ENCODE measurements at places on chromosomes 2 and 18.

GRCh38 chr2:216740557-216741222, 45.3 kb upstream of the IGFBP5 start:
- DNase-seq: no peak

- no peak for DNase-seq
These were observed at the start of gene PROC for GRCh38 chr2:127418300-127419111. TSS of gene PROC (plus strand) at chr2:127418427. CDS start at chr2:127419943, 1,516 bp downstream.

- DNase-seq: no peak
These were observed 72.6 kb downstream of the AOX1 start for GRCh38 chr2:200658278-200658864.

- DNase-seq: no peak
These were observed 231.7 kb upstream of the LYPD1 start for GRCh38 chr2:132901661-132902060.

DNA sequence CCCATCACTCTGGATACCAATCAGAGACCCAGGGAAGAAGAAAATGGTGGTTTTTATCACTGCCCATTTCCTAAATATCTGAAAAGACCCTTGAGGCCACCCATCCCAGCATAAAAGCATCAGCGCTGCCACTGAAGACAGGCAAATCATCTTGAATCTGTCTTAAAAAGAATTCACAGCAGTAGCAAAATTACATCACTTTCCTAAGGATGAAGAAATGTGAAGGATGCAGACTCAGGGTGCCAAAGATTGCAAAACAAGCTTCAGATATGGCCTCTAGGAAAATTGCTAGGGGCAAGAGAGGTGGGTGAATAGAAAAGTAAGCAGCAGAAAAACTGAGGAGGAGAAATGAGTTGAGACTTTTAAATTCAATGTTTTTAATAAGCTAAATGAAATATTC, 70.0 kb downstream of the SLC25A12 start:
- DNase-seq: no peak

DNA sequence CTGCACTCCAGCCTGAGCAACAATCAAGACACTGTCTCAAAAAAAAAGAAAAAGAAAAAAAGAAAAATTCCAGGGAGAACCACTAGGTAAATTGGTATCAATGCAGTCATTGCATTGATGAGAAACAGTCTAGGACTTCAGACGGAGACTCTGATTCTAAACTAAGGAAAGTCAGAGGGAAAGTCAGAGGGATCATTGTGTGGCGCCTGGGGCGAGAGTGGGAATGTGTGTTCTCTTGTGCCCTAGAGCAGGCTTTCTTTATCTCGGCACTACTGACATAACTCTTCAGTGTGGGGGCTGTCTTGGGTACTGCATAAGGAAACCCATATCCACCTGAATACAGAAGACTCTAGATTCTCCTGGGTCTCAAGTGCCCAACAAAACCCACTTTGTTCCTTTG, 24.8 kb downstream of the SERPINE2 start:
- no peak for DNase-seq

DNA sequence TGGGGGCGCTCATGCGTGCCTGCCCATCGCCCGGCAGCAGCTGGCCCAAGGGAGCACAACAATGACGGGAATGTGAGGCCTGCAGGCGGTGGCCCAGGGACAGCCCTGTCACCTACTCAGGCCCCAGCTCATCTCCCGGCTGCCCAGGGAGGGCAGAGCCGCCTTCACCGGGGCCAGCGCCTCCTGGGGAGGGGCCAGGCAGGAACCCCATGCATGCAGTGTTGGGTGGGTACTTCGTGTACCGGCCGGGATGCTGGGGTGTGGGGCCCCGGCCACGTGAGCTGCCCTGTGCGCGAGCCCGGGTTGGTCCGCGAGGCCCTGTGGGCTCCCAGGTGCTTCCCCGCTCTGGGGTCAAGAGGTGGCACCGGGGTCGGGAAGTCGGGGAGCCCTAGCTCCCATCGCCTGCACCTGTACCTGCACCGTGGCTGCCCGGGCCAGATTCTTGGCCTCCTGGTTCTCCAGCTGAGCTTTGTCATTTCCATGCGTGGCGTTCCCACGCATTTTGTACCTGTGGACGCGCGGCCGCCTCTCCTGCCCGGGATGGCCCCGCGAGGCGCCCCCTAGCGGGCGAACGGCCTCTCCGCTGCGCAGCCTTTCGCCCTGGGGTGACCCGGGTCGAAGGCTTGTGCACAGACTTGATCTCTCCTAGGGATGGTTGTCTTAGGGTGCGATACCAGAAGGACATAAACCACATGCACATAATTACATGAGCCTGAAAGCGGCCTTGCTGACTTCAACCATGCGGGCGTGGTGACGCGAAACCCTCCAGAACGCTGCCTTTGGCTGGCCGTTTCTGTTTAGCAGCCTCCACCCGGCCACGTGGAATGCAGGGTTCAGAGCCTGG, 950 bp downstream of the KLHL30 start:
- DNase-seq: no peak

Data from activated B cell treated with CpG ODN at 0.5 μM for 24 hours (primary cell).